ENCODE measurements at places on chromosomes 1 and 21.

- DNase-seq, result no peak
These were observed 282.6 kb upstream of the VAMP3 start for GRCh38 chr1:7488475-7488842.

- DNase-seq, result peak; percentile 32
These were observed 48.0 kb downstream of the H3-3A start for GRCh38 chr1:226110249-226111097.

GRCh38 chr1:160397651-160398050 lies 2.7 kb upstream of the VANGL2 start:
- no peak for DNase-seq

DNA sequence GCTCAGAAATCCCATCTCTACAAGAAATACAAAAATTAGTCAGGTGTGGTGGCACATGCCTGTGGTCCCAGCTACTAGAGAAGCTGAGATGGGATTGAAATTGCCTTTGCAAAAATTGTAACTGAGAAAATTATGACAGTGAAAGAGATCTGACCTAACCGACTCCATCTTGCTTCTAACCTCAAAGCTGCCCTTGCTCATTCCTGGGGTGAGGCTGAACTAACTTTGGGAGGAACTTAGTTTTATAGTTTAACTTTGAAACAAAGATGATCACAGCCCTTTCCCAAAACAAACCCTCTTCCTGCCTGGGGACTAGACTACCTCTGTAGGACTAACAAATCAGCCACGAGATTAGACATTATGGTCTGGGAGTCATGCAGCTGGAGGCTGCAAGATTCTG lies 33.8 kb upstream of the ERO1B start:
- DNase-seq, result no peak

GRCh38 chr1:151175863-151176262 lies at the start of gene TMOD4:
Gene TMOD4, minus strand, starts transcription at chr1:151175981. Its CDS starts 1,106 bp downstream, at chr1:151174875.
- DNase-seq, result no peak

GRCh38 chr1:55690366-55690765 lies 475.2 kb upstream of the USP24 start:
- DNase-seq, result no peak

- DNase-seq, result no peak
These were observed 32.6 kb downstream of the B3GALT5 start for GRCh38 chr21:39645331-39645730.

GRCh38 chr1:113534130-113534817 lies 144.0 kb downstream of the MAGI3 start:
- DNase-seq, result no peak

DNA sequence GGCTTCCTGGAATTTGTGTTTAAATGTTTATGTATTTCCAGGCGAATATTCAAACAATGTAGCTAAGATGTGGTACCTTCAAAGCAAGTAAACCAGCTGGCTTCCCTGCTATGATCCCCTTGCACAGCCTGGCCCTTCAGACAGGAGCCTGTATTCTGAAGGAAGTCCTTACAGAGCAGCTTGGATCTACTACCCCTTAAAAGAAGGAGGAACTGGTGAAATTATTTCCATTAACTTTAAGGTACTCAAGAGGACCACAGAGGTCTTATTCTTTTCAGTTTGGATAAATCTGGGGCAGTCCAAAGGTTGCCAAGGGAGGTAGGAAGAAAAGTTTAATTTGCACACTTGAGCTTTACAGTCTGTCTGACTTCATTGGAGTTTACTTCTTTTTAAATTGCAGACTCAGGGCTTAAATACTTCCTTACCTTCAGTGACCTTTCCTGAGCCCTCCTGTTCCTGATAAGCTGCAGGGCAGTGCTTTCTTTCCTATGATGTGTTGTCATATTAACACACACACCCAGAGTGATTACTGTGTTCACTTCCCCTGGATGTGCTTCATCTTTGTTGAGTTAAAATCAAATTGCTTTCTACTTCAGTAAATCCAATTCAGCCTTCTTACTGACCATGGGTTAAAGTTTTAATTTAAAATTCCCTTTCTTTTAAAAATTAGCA lies 40.5 kb downstream of the DISC1 start:
- DNase-seq, result no peak

- peak; percentile 22 for DNase-seq
These were observed 12.1 kb downstream of the PEAR1 start for GRCh38 chr1:156905651-156906050.

DNA sequence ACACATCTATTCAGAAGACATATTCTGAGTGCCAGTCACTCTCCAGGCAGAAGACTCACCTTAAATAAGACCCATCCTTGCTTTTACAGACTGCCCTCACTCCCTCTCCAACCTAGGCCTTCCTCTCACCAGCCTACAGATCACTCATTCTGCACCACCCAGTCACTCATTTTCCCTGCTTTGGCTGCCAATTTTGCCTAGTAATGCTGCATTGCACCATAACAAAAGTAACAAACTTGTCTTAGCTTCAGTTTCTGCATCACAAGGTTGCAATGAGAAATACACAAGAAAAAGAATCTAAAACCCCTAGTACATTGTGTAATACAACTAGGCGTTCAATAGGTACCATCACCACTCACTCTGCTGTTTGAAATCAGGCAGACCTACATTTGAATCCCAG lies 292.4 kb downstream of the PLPP3 start:
- peak; percentile 19 for DNase-seq
